ENCODE measurements at places on chromosomes 12 and 14.

- peak; percentile 95 for DNase-seq
Measured at GRCh38 chr12:116559162-116559935, at the start of gene MAP1LC3B2. MAP1LC3B2 (plus strand) TSS chr12:116559381; CDS start chr12:116575943, 16,562 bp downstream.

DNA sequence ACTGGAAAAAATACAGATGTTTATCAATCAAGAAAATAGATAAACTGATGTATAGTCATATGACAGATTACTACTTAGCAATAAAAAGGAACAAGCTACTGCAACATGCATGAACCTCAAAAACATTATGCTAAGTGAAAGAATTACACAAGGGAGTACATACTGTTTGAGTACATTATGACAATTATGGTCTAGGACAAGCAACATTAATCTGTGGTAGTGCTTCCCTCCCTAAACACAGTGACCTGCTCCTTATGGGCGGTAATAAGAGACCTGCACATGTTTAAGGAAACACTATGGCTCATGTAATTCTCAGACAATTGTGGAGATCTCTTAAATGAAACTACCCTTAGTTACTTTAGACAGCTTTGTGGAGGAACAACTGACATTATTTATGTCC lies 421.2 kb upstream of the FBXO33 start:
- no peak for DNase-seq

DNA sequence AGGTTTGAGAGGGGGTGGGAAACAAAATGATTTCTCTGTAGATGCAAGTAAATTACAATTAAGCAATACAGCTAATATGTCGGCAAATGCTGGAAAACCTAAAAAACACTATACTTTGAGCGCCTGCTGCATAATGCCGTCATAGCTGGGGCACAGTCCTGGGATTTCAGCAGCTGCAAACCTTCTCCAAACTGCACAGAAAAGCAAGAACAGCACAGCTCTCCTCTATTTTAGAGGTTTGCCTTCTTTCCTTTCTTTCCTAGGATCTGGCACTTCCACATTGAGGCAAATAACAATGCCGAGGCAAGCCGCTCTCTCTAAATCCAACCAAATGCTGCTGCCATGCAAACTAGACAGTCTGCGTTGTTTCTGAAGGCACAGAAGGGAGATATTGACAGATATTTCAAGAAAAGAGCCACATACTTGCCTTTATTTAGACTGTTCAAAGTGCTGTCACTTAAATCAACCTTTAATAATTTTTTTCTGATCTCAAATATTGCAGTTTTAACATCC lies 287.1 kb upstream of the G2E3 start:
- DNase-seq: no peak

- DNase-seq: no peak
Measured at GRCh38 chr12:47343684-47344567, 264.2 kb upstream of the AMIGO2 start.

DNA sequence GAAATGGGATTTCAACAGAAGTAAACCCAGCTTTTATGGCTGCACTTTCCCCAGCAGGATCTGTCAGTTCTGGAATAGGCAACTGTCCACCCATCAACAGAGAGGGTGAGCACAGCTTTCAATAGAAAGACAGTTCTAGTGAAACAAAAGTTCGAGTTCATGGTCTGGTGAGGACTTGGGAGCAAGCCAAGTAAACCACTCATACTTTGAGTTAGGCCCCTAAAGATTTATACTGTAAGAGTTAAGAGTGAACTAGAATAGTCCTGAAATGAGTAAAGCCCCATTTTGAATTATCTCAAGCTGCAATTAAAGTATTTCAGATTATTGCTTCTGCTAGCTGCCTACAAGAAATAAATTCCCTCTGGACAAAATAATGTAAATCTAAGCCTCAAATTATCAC lies 82.6 kb downstream of the METTL25 start:
- no peak for DNase-seq

Measured in foreskin keratinocyte (primary cell).